ENCODE measurements at places on chromosomes 1 and 21.

DNA sequence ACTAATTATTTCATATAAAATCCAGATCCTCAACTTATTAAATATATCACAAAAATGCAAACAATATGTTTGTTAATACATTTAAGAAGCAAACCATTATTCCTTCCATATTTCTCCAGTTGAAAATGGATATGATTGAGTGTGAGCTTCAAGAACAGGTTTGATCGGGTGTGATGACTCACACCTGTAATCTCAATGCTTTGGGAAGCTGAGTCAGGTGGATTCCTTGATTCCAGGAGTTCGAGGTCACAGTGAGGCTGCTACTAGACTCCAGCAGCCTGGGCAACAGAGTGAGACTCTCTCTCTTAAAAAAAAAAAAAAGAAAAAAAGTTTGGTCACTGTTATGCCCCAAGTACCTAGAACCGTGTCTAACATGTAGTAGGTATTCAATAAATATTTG is 42.9 kb upstream of the RRP15 start:
- no peak for DNase-seq

- no peak for DNase-seq
Measured at GRCh38 chr1:76381450-76382097, 307.0 kb downstream of the ST6GALNAC3 start.

- no peak for DNase-seq
Measured at GRCh38 chr1:241356187-241356518, 852 bp downstream of the RGS7 start.

- no peak for DNase-seq
Measured at GRCh38 chr1:67941746-67942145, 108.5 kb upstream of the GNG12 start.

- no peak for DNase-seq
Measured at GRCh38 chr1:214583824-214584554, 19.0 kb upstream of the CENPF start.

DNA sequence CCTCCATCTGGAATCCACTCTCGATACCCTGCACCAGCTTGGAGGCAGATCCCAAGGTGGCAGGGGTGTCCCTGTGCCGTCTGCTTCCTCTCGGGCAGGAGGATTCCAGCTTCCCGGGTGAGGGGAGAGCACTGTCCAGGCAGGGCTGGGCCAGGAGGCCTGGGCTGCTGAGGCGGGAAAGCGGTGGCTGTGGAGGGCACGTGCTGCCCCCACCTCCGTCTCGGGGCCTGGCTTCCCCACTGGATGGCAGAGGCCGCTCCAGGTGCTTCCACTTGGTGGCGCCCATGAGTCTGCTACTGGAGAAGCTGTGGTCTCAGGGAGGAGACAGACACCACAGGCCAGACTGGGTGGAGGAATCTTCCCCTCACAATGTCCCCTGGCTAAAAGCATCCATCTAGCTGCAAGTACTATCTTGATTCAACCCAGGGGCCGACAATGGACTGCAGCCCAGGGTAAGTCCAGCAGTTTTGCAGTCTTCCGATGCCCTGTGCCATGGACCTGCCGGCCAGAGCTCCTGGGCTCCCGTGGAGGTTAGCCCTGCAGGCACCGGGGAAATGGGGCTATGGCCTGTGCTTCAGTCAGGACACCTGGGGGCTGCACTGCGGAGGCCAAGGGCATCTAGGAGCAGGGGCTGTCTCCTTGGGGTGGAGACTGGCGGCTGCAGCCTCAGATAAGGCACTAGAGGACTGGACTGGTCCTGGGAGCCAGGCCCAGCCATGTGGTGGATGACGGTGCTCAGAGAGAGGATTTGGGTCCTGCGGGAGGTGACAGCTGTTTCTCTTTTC is 41.3 kb upstream of the EIF4G3 start:
- DNase-seq = no peak

DNA sequence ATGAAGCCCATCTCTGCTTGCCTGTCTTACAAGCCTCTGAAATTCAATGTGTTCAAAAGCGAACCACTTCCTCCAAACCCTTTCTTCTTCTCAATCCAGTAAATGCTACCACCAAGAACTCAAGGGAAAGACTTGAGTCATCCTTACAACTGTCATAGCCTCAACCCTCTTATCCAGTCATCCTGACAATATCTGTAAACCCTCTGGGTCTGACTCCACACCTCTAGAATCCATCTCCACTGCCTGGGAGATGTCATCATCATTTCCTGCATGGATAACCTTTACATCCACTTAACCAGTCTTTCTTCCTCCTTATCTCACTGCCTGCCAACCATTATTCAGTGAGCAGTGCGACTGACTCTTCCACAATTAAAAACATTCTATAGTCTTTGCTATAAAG is 441.1 kb downstream of the SETD4 start:
- no peak for DNase-seq

DNA sequence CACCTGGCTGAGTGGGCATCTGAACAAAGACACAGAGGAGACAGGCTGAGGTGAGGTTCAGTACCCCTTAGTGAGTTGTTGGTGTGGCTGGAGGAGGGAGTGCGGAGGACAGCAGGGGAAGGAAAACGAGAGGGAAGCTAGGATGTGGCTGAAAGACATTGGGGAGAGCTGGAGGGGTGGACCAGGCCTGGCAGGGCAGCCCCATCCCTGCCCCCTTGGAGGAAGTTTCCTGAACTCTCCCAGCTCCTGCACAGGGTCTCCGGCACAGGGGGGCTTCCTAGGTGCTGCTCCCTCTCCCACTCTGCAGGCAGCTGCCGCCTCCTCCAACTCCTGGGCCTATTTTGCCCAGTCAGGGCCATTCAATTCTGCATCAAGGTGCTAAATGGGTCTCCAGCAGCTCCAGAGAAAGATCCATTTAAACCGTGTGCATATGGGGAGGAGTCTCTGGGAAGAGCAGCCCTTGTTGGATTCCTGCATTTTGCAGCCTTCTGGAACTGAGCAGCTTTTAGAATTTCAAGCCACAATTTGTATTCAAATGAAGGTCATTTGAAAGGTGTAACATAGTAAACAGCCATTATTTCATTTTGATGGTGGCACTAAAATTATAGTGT is 193.9 kb downstream of the CAMTA1 start:
- no peak for DNase-seq

DNA sequence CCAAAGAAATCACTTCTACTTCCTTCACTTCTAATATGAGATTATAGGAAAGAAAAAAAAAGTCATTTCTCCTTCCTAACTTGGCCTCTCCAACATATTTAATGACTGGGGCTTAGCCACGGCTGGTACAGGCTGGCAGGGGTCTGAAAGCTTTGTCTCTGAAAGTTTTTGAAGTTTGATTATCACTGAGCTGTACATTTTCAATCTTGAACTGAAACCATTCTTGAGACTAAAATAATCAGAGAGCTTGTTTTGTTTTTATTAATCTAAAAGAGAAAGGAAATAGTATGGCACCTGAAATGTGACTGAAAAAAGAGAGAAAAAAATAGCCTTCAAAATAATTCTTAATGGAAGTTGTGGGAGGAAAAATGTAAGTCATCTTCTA is 3.8 kb upstream of the KRTAP19-8 start:
- DNase-seq = no peak

GRCh38 chr1:16167331-16168143 is 11.7 kb upstream of the EPHA2 start:
- no peak for DNase-seq

DNA sequence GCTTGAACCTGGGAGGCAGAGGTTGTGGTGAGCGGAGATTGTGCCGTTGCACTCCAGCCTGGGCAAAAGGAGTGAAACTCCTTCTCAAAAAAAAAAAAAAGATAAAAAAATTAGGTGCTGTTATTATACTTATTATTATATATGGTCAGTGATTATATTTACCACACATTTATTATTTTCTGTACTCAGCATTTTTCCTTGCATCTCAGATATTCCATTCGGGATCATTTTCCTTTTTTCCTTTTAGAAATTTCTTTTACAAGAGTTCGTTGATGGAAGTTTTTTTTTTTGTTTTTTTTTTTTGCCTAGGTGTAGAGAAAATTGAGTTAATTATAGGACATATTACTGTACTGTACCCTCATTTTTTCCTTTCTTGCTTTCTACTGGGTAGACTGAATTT is 13.5 kb downstream of the CCDC30 start:
- DNase-seq = no peak

DNA sequence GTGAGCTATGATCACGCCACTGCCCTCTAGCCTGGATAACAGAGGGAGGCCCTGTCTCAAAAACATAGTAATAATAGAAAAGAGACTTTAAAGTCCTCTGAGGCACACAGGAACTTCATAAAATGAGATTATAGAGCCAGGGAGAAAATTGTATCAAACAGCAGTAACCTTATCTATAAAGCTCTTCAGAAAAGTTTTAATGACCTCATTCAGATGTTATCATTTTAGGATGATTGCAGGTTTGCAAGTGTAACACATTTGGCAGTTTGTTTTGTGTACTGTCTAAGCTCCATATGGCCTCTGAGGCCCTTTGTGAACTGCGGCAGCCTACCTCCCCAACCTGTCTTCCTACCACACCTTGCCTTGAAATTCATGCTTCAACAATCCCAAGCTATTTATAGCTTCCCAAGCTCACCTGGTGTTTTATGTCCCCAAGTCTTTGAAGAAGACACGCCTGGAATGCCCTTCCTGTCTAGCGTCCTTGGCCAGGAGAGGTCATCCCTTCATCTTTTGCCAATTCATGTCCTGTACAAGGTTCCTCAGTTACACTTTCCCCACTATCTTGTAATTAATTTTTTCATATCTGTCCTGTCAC is 8.5 kb upstream of the AKNAD1 start:
- no peak for DNase-seq

DNA sequence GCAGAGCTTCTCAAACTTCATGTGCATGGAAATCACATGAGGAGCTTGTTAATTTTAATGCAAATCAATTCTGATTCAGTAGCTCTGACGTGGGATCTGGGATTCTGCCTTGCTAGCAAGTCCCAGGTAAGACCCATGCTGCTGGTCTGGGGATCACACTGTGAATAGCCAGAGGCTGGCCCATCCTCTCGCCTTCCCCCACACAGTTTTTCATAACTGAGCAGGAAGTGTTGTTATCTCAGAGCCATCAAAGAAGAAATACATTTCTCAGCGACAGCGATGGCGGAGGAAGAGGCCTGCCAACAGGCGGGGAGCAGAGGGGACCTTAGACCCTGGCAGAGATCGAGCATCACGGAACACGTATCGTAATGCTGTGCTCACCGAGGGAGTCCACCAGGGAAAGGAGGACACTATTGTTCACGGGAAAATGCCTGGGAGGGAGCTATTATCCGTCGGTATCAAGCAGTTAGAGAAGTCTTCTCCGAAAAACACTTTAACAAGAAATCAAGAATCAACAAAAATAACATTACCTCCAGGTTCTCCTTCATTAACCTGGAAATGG is 268.9 kb upstream of the TMEM51 start:
- DNase-seq = no peak

All from SIG-M5 (cell line).